ENCODE measurements at places on chromosomes 1 and 21. TPM values are rescaled to one million over a fixed set of nuclear protein-coding genes. Genes with fewer than 3 reads are reported as not detected.

DNA sequence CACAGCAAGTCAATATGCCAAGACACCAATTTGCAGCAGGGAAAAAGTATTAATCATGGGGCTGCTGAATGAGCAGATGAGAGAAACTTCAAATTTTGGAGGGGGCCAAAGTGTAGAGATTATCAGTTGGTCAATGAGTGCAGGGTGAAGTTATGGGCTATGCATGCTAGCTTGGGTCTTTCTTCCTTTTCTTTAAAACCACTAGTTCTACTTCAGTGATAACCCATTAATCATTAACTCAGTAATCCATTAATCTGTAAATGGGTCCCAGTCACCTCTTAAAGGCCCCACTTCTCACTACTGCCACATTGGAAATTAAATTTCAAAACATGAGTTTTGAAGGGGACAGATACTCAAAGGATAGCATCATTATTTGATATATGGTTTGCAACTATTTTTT lies 688.6 kb upstream of the ADGRL4 start:
- DNase-seq: no peak

DNA sequence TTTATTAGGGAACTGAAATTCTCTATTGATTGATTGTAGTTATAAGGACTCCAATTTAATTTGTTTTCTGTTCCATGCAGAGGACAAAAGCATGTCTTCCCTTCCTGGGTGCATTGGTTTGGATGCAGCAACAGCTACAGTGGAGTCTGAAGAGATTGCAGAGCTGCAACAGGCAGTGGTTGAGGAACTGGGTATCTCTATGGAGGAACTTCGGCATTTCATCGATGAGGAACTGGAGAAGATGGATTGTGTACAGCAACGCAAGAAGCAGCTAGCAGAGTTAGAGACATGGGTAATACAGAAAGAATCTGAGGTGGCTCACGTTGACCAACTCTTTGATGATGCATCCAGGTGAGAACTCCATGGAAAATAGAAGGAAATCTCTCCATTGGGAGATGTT lies 1.5 kb downstream of the SETDB1 start:
- no peak for DNase-seq

Gene ELAVL4
- 4.6 TPM for polyA plus RNA-seq

GRCh38 chr1:212302745-212303383 lies 17.7 kb downstream of the PPP2R5A start:
- DNase-seq: no peak

GRCh38 chr21:44670642-44671432 lies 4.1 kb upstream of the KRTAP12-2 start:
- no peak for DNase-seq

GRCh38 chr1:147169840-147170674 lies 2.2 kb downstream of the PRKAB2 start:
- no peak for DNase-seq

DNA sequence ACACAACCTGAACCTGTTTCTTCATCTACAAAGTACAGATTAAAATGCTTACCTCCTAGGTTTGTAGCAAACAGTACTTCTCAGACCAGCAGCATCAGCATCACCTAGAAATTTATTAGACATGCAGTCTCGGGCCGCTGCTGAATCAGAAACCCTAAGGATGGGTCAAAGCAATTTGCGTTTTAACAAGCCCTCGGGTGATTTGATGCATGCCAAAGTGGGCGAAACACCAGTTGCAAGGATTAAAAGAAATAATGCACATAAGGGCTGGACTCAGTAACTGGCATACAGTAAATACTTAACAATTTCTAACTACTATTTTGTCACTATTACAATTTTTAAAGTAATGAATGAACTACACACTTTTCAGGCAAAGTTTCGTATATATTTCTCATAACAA lies 47.5 kb downstream of the SH3GLB1 start:
- no peak for DNase-seq

Gene SYT11
- 20.0 TPM for polyA plus RNA-seq

DNA sequence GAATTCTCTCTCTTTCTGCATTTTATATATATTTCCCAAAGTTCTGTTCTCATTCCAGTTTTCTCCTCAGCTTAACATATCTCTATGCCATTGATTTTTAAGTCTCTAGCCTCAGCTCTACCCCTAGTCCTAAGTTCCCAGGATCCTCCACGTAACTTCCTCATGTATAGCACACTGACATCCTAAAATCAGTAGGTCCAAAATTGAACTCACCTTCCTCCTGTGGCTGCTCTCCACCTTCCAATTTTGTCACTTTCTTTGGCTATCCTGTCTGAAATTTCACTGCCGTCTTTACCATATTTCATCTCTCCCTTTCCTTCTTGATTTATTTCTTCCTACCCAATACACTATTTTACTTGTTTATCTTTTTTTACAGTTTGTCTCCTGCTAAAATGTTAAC lies 1.5 kb downstream of the SLAMF6 start:
- no peak for DNase-seq

- no peak for DNase-seq
Measured at GRCh38 chr1:39575191-39576015, 1.2 kb downstream of the PABPC4 start.

Gene C2CD2
- polyA plus RNA-seq: 15.2 TPM

GRCh38 chr1:160950657-160951056 lies 4.0 kb downstream of the ITLN2 start:
- no peak for DNase-seq

- DNase-seq: no peak
Measured at GRCh38 chr1:28910379-28911115, 3.8 kb upstream of the EPB41 start.

Gene STPG1
- 12.1 TPM for polyA plus RNA-seq

DNA sequence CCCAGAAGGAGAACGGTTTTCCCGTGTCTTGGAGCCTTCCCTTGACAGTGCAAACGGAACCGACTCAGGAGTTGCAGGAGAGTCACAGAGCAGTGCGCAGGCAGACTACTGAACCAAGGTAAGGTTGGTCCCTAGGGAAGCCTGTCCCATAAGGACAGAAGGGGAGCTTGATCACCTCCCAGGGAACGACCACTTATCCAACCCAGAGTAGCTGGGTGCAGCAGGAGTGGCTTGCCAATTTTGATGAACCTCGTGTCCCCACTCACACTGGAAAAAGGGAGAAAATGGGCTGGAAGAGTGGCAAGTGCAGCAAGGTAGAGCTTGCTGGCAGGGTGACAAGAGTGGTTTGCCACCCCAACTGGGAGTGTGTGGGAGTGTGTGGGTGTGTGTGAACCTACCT lies 95.1 kb downstream of the LIPI start:
- DNase-seq: no peak

DNA sequence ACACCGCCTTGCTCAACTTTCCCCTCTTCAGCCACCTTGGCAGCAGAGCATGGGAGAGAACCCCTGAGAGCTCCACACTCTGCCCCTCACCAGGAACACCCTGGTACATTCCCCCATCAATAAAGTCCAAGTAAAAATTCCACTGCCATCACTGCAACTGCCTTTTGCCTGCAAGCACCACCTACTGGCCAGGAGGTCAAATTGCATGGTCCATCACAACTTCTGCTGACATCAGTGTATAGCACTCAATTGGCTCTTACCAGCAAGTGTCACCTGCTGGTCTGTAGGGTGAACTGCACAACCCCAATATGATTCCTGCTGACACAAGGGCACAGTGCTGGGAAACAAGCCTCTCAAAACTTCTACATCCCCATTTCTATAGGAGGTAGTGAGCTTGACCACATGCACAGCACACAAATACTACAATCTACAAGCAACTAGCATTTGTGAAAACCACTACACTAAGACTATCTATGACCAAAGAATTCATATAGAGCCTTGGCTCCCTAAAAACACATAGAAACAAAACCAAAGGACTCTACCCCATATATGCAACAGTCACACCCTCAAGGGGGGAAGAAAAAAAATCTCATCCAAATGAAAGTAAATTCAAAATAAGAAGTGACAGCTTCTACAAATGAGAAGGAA lies 69.2 kb downstream of the FASLG start:
- DNase-seq: no peak

Gene SPAG17
- 14.9 TPM for polyA plus RNA-seq

Gene KPRP
- not detected for polyA plus RNA-seq

DNA sequence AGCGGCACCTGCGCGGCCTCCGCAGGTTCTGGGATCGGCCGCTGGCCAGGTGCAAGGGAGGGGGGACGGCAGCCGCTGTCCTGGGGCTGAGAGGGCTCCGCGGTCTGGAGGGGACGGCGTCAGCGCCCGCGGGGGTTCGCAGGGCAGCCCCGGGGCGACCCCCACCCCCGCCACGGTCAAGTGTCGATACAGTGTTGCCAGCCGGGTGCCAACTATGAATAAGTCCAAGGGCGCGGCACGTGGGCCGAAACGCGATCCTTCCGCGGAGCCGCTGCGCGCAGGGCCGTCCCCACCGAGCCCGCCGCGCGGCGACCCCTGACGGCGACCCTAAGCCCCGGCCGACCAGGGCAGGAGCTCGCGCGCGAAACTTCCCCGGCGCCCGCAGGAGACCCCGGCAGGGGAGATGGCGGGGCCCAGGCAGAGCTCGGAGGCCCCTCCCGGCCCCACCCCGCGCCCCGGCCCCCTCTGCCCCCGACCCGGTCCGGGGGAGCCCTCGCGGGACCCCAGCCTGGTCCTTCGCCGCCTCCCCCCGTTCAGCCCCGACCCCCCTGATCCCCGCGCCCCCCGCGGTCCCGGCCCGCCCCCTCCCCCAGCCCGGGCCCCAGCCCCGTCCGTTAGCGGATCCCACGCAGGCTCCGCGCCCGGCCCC lies 586 bp upstream of the AGPAT3 start:
- DNase-seq: no peak

Gene PARS2
- polyA plus RNA-seq: 9.5 TPM

GRCh38 chr1:113326976-113327375 lies 63.3 kb upstream of the MAGI3 start:
- DNase-seq: no peak

- no peak for DNase-seq
Measured at GRCh38 chr1:30473922-30474817, 249.2 kb downstream of the MATN1 start.

DNA sequence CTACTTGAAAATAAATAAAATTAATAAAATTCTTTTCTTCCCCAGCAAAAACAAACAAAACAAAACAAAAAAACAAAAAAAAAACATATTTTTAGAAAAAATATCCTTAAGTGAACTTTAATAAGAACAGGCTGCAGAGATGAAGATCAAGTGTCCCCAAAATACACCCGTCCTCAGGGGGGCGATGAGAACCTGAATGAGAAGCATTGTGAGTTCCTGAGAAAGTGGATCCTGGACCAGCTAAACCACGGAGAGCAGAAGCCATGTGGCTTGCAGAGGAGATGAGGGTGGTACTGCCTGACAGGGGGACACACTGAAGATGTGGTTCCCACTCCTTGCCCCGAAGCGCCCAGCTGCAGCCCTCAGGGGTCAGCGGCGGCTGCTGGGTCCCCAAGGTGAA lies 89.3 kb downstream of the ITPKB start:
- no peak for DNase-seq

Gene TNNI3K
- 1.1 TPM for polyA plus RNA-seq

GRCh38 chr21:43912500-43912899 lies 47.5 kb downstream of the AGPAT3 start:
- DNase-seq: no peak

Gene FCGR3B
- polyA plus RNA-seq: 0.64 TPM

Gene TXNDC12
- polyA plus RNA-seq: 74.1 TPM

- DNase-seq: no peak
Measured at GRCh38 chr21:45421071-45421845, 16.3 kb downstream of the COL18A1 start.

GRCh38 chr1:31781756-31782371 lies 17.7 kb upstream of the ADGRB2 start:
- no peak for DNase-seq

DNA sequence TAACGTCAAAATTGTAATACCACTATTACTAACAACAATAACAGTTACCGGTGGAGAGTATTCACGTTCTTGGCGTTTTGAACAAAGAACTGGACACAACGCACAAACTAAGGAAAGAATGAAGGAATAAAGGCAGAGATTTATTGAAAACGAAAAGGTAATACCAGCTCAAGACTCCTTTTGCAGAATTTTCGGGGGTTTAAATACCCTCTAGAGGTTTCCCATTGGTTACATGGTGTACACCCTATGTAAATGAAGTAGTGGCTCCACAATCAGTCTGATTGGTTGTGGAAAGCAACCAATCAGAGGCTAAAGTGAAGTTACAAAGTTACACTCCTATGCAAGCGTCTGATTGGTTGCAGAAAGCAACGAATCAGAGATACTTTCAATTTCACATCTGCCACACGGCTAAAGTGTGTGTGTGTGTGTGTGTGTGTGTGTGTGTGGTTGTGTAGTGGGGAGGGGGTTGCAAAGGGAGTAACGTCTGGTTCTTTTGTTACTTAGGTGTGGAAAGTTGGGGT lies 1.1 kb upstream of the GTF2B start:
- DNase-seq: no peak

- no peak for DNase-seq
Measured at GRCh38 chr1:116332451-116332850, 40.6 kb upstream of the ATP1A1 start.

Gene PGLYRP3
- polyA plus RNA-seq: not detected

GRCh38 chr1:98668733-98669132 lies 7.2 kb downstream of the SNX7 start:
- DNase-seq: no peak

GRCh38 chr1:14597343-14598006 lies 1.0 kb upstream of the KAZN start:
- DNase-seq: no peak

- no peak for DNase-seq
Measured at GRCh38 chr1:151968791-151969399, 24.8 kb downstream of the S100A10 start.
